ENCODE measurements at places on chromosomes 16 and 17.

DNA sequence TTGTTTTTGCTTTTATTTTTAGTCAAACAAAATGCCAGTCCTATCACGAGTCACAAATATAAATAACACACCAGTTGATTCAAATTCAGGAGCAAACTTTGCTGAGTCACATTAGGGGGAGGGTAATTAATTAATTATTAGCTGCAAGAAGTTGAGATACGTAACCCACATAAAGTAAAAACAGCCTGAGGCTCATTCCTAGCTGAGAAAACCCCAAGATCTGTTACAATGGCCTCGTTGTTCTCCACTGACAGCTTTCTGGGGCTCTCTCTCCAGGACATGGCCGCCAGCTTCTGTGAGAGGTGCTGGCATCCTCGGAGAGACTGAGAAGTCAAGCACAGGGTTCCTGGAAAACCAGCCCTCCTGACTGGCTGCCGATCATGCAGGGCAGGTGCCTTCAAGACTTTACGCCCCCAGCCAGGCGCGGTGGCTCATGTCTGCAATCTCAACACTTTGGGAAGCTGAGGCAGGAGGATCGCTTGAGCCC, 11.1 kb downstream of the RAB40B start:
- no peak overlapping the region for H3K4me3 ChIP-seq
- no peaks in the 10 kb centered on the region for H3K4me1 ChIP-seq
- H3K27ac ChIP-seq = no peak overlapping the region
- peak; percentile 42 for DNase-seq
- H3K36me3 ChIP-seq = no peaks in the 10 kb centered on the region

GRCh38 chr16:54027062-54027461, 259.5 kb downstream of the IRX3 start:
- peak overlapping the region; percentile 67 for H3K27ac ChIP-seq
- no peaks in the 10 kb centered on the region for H3K27me3 ChIP-seq
- H3K36me3 ChIP-seq = no peaks in the 10 kb centered on the region
- no peak for DNase-seq
- H3K4me3 ChIP-seq = no peak overlapping the region
- peaks cover 20% of the 10 kb centered on the region for H3K4me1 ChIP-seq

DNA sequence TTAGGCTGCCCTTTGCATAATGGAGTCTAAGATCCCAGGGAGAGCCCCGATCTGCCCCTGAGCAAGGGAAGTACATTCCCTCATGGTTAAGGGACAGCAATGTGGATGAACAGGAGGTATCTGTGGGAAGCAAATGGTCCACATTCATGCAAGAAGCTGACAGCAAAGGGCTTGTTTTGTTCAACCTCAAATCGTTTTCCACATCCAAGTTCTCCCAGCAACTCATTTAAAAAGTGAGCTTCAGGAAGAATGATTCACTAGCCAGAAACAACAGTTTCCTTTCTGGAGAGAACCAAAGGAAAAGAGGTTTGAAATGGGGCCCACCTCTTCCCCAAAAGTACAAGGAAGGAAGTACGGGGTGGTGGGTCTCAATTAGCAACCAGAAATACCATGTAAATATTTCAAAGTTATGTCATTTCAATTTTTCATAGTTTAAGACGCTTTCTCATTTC, 9.4 kb downstream of the HSPB9 start:
- no peaks in the 10 kb centered on the region for H3K27me3 ChIP-seq
- no peak overlapping the region for H3K27ac ChIP-seq
- no peak overlapping the region for H3K4me3 ChIP-seq

GRCh38 chr16:72609933-72610332, 438.0 kb upstream of the PMFBP1 start:
- no peak for DNase-seq
- no peaks in the 10 kb centered on the region for H3K27me3 ChIP-seq
- no peaks in the 10 kb centered on the region for H3K36me3 ChIP-seq
- H3K27ac ChIP-seq = no peak overlapping the region
- no peaks in the 10 kb centered on the region for H3K4me1 ChIP-seq
- no peak overlapping the region for H3K4me3 ChIP-seq

DNA sequence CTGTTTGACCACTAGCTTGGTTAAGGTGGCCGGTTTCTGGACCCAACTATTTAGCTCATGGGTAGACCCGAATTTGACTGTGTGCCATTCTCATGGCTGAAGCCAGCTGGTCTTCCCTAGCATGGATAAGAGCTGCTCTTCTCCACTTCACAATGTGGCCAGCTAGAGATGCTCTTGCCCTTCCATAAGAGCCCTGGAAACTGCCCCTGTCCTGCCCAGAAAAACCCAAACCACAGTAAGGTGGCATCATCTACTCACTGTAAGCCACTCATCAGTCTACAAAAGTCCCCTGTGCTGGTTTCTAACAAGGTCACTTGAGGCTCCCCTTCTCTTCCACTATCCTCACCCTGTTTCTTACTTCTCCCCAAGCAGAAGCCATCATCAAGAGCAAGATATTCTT, 165.1 kb downstream of the HS3ST2 start:
- H3K27ac ChIP-seq = no peak overlapping the region
- no peaks in the 10 kb centered on the region for H3K36me3 ChIP-seq
- no peak overlapping the region for H3K4me3 ChIP-seq
- no peak for DNase-seq

- no peak overlapping the region for H3K4me3 ChIP-seq
- no peaks in the 10 kb centered on the region for H3K27me3 ChIP-seq
- peaks cover 13% of the 10 kb centered on the region for H3K4me1 ChIP-seq
- H3K27ac ChIP-seq = no peak overlapping the region
- no peak for DNase-seq
These were observed 112.7 kb downstream of the NPIPB5 start for GRCh38 chr16:22623351-22623781.

GRCh38 chr17:72795941-72796340, 296.5 kb downstream of the SLC39A11 start:
- no peaks in the 10 kb centered on the region for H3K27me3 ChIP-seq
- H3K27ac ChIP-seq = no peak overlapping the region
- H3K4me1 ChIP-seq = no peaks in the 10 kb centered on the region
- no peak for DNase-seq
- H3K36me3 ChIP-seq = no peaks in the 10 kb centered on the region

- no peak overlapping the region for H3K4me3 ChIP-seq
- no peaks in the 10 kb centered on the region for H3K36me3 ChIP-seq
- H3K4me1 ChIP-seq = peaks cover 15% of the 10 kb centered on the region
- H3K27me3 ChIP-seq = no peaks in the 10 kb centered on the region
These were observed 1.7 kb upstream of the THRA start for GRCh38 chr17:40060887-40061608.

GRCh38 chr16:87963400-87963799, 12.2 kb downstream of the BANP start:
- no peaks in the 10 kb centered on the region for H3K27me3 ChIP-seq
- H3K4me3 ChIP-seq = no peak overlapping the region
- DNase-seq = no peak

Measured in RWPE2 (cell line).